ENCODE measurements at places on chromosomes 7 and 10. TPM values are rescaled to one million over a fixed set of nuclear protein-coding genes. Genes with fewer than 3 reads are reported as not detected.
A peak's percentile ranks its signal among the peaks of the same experiment; 100 is the strongest.

The TMEM254 gene
- total RNA-seq = 18.6 TPM

The ATOH7 gene
- total RNA-seq = not detected

- peak overlapping the region; percentile 65 for H3K27ac ChIP-seq
- H3K4me3 ChIP-seq = no peak overlapping the region
- H3K36me3 ChIP-seq = peaks cover 87% of the 10 kb centered on the region
- peak; percentile 85 for DNase-seq
Measured at GRCh38 chr10:72340510-72341261, 14.0 kb downstream of the DNAJB12 start.

DNA sequence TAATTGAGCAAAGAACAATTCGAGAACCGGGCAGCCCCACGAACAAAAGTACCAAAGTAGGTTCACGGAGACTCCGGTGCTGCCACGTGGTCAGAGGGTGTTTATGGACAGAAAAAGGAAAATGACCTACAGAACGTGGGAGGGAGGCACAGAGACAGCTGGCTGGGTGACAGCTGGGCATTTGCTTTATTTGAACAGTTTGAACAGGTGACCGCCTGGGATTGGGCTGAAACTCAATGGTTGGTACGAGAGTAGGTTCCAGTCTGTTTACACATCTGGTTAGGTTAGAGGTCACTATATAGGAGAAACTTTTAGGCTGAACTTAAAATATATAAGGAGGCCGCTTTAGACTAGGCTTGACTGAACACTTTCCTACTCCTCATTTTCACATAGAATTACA lies 50.6 kb upstream of the CELF2 start:
- H3K36me3 ChIP-seq = no peaks in the 10 kb centered on the region
- H3K4me3 ChIP-seq = no peak overlapping the region
- no peaks in the 10 kb centered on the region for H3K27me3 ChIP-seq
- no peak overlapping the region for H3K27ac ChIP-seq
